ENCODE measurements at places on chromosomes 2 and 18.

- no peak for DNase-seq
Measured at GRCh38 chr2:20314562-20315501, 35.8 kb downstream of the PUM2 start.

DNA sequence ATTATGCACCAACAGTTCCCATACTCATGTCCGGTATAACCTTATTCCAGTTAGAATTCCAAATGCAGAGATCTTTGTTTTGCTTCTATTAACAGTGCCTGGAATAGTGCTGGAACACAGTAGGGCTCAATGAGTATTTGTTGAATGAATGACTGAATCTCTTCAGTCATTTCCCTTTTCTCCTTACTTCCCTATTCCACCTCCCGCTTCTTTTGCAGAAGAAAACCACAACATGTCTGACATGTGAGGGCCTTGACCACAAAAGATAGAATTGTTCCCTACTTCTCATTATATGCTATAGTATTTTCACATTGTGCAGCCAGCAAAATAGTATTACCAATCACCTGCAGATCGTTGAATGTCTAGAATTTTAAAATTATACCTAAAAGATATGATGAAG lies 19.5 kb upstream of the HNRNPLL start:
- no peak for DNase-seq

DNA sequence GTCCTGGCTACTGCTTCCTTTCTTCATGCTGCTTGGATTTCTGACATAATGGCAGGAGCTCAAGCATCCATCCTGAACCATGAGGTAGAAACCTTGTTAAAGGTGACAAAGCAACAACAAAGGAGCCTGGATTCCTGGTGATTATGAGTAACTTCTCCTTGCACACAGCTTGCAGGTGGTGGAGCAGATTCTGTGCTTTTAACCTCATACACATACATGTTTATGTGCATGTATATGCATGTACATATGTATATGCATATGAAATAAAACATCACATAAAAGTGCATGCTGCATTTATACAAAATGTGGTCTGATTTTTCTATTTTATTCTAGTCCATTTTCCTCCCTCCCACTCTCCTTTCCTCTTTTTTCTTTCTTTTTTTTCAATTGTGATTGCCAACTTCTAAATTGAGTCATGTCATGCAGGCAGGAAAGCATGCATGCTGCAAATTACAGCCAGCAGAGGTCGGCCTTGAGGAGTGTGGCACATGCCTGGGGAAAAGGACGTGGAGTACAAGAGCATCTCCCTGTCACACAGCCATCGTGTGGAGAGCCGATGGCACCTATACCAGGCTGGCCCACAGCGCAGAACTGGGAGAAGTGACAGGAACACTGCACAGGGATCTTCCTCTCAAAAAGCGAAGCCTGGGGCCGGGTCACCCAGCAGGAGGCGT lies 17.9 kb downstream of the LCT start:
- DNase-seq: peak; percentile 17

DNA sequence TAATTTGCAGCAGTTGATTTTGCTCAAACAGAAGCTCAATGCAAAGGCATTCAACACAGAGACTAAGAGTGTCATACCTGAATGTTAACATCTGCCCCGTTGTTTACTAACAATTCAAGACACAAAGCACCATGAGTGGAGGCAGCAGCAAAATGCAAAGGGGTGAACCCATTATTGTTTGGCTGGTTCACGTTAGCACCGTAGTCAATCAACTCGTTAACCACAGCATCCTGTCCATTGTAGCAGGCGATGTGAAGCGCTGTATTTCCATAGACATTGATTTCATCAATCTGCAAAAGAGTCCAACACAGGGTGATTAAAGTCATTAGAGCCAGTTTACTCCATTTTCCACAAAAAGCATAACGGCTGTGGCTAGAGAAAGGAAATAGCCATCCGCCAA lies 189.3 kb downstream of the ANKRD44 start:
- DNase-seq: no peak

GRCh38 chr2:157897106-157897971 lies 21.2 kb upstream of the ACVR1 start:
- peak; percentile 27 for DNase-seq

DNA sequence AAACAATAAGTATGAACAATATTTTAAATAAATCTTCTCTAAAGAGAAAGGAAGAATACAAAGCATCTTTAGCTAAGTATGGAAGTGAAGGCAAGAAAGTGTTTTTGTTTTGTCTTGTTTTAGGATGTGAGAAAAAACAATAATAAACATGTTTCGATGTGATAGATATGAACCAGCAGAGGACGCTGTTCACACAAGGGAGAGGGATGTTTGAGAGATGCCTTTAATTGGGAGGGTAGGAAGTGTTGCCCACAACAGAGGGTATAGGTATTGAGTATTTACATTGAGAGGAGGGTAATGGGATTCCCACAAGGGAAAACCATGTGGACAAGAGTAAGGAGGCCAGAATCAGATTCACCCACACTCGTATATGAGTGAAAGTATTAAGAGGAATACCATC lies 55.1 kb downstream of the CDH19 start:
- no peak for DNase-seq
